ENCODE measurements at places on chromosomes 1 and 21. TPM values are rescaled to one million over a fixed set of nuclear protein-coding genes. Genes with fewer than 3 reads are reported as not detected.

Gene GNG4
- total RNA-seq, result not detected

Gene AKR7A3
- 0.72 TPM for total RNA-seq

Gene RABGGTB
- 152 TPM for total RNA-seq

Gene GJA4
- total RNA-seq, result 0.48 TPM

Gene KDF1
- total RNA-seq, result 21.1 TPM

Gene TAF13
- 106 TPM for total RNA-seq

Gene PGLYRP3
- not detected for total RNA-seq

Gene MTHFR
- total RNA-seq, result 10.6 TPM

Gene KIAA1614
- total RNA-seq, result 1.9 TPM

Gene S100A14
- 685 TPM for total RNA-seq

Data from tracheal epithelial cell (primary cell).